ENCODE measurements at places on chromosomes 12 and 14.

GRCh38 chr12:95620171-95620570, 68.9 kb upstream of the USP44 start:
- no peak for DNase-seq

- no peak for DNase-seq
These were observed 207.8 kb downstream of the RBM19 start for GRCh38 chr12:113758165-113758924.

DNA sequence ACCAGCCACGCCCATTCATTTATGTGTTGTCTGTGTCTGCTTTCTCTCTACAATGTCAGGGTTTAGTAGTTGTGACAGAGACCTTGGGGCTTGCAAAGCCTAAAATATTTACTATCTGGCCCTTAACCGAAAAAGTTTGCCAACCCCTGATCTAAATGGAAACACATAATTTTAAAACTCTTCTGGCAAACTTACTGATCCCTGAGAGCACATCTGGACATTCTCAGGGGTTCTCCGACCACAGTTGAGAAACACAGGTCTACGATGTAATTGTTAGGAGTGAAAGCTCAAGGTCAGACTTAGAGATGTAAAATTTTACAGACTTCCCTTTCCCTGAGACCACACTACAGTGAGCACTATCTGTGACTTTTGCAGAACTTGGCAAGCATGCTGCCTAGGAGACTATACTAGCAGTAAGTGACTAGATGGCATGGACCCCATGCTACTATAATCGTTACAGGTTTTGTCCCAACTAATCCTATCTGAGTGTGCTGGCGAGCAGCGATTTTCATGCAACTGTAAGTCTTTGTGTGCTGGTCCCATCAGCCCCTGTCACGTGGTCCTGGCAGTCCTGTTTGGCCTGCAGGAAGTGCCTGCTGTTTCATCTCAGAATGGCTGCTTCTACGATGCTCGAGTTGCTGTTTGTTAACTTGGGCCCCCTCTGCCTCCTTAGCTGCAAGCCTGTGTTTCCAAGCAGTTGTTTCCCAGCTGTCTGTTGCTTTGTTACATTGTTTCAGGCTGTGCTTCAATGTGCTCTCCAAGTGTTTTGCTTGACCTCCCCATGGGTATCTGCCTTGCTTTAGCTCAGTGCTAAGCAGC, 21.6 kb downstream of the TMTC2 start:
- DNase-seq: no peak

GRCh38 chr12:62256408-62257096, 3.7 kb upstream of the USP15 start:
- no peak for DNase-seq

GRCh38 chr12:75526655-75527511, 15.5 kb upstream of the KRR1 start:
- peak; percentile 13 for DNase-seq

- DNase-seq: no peak
These were observed 170.6 kb upstream of the STXBP6 start for GRCh38 chr14:25220514-25220913.

- no peak for DNase-seq
These were observed 87.8 kb upstream of the GZMB start for GRCh38 chr14:24721775-24722174.

DNA sequence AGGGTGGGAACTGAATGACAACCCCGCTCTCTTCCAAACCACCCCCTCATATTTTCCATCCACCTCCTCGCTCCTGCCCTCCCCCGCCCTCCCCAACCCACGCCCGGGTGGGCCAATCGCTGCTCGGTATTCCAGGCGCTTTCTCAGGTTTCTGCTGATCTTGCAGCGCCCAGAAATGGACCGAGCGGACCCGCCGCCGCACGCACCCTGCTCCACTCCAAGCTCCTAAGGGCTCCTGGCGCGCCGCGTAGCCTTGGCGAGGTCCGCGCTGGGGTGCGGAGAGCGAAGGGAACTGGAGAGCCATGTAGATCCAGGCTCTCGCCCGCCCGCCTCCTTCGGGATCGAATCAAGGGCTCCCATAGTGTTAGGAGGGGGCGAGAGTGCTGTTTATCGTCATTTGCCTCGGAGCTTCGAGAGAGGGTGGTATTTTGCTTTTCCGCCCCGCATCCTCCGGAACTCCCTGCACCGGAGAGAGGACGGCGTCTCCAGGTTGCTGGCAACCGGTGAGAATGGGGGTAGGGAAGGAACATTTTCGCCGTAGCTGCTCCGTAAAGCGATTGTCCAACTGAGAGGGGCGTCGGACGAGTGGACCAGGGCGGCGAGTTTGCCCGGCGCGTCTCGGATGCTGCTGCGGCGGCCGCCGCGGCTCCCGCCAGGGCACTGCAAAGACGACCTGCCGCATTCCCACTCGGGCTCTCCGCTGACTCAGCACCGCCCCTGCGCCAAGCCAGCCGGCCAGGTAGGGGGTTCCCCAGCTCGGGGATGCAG, at the start of gene KCNA1:
Gene KCNA1 (plus strand): TSS at position 172 of the 768 bp plus-strand sequence. CDS start 1,474 bp downstream, outside the sequence.
- peak; percentile 51 for DNase-seq

DNA sequence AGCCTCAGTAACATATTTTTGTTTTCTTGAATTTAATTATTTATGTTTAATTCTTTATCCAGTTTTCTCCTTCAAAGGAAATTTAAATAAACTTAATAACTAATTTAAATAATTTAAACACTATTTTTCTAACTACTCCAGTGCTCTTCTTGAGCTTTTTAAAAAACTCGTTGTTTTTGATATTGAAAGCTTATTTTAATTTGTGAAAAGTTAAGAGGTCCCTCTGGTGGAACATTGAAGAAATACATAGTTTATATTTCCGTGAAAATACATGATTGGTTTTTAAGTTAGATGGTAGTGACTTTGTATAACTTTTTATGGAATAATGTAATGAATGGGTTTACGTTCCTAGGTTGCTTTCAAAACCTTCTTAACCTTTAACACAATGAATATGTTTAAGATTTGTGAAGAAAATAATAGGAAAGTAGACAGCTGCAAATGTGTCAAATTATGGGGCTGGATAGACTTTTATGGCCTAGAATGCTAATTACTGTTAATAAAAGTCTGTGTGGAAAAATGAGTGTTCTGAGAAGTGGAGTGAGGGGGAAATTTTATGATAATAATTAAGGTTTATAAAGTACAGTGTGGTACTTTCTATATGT, 45.9 kb upstream of the MSRB3 start:
- no peak for DNase-seq

- no peak for DNase-seq
These were observed 102.8 kb upstream of the RASSF8 start for GRCh38 chr12:25855716-25856115.

- no peak for DNase-seq
These were observed 30.6 kb downstream of the RASSF9 start for GRCh38 chr12:85805654-85806053.

GRCh38 chr14:36346052-36346451, 25.6 kb upstream of the MBIP start:
- DNase-seq: no peak

GRCh38 chr14:29102996-29103395, 336.4 kb downstream of the FOXG1 start:
- no peak for DNase-seq

GRCh38 chr12:8950702-8951478, 1.4 kb upstream of the M6PR start:
- no peak for DNase-seq

DNA sequence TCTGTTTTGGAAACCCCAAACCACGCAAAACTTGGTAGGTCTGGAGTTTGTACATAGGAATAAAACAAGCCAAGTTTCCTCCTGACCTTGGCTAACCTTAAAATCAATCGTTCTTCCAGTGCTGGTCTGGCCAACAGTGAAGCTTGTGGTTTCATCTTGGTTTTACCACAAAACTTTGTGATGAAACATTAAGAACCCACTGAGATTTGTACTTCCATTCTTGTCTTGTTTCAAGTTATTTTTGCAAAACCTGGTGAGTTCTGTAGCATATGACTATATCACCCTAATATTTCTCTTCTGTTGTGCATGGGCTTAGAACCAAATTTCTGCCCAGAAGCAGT, 26.4 kb downstream of the SIX1 start:
- DNase-seq: no peak

DNA sequence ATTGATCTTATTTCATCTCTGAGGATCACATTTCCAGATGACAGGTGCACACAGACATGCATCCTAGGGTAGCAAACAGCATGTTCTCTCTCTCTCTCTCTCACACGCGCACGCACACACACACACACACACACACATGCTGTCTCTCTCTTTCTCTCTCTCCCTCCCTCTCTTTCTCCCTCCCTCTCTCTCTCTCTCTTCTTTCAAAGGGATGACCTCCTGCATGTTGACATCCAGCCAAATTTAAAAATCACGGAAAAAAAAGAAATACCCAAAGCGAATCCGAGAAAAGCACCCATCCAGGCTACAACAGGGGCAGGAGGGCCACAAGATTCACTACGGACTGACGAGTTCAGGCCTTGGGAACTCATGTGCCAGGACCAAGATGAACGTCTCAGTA, 2.3 kb downstream of the KSR2 start:
- no peak for DNase-seq

DNA sequence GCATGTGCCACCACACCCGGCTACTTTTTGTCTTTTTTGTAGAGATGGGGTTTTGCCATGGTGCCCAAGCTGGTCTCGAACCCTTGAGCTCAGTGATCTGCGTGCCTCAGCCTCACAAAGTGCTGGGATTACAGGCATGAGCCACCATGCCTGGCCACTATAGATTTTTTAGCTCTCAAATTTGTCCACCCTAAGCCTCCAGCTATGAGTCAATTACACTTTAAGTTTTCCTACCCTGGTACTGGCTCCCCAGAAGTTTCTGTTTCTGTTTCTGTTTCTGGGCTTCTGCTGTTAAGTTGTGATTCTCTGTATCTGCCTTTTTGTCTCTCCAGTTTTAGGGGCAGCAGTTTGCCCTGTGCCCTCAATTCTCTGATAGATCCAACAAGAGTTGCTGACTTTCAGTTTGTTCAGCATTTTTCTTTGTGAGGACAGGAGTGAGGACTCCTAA, 4.4 kb upstream of the TINF2 start:
- no peak for DNase-seq

DNA sequence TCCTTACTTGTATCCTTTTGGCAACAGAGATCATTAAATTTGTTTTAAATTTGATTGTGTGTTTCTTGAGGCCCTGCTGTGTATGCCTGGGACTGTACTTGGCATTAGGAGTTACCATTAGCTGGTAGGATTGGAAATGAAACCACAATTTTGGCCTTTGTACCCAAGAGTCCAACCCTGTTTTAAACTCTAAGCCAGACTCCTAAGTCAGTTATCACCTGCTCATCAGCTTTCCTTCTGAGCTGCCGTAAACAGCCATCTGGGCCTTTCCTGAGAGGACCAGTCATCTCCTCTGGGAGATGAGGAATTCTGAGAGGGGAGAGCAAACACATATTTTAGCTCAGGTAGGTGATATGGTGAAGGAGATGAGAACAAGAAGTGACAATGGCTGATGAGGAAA, 74.3 kb upstream of the SRSF5 start:
- no peak for DNase-seq

GRCh38 chr12:71877335-71878121, 38.0 kb downstream of the TBC1D15 start:
- no peak for DNase-seq

DNA sequence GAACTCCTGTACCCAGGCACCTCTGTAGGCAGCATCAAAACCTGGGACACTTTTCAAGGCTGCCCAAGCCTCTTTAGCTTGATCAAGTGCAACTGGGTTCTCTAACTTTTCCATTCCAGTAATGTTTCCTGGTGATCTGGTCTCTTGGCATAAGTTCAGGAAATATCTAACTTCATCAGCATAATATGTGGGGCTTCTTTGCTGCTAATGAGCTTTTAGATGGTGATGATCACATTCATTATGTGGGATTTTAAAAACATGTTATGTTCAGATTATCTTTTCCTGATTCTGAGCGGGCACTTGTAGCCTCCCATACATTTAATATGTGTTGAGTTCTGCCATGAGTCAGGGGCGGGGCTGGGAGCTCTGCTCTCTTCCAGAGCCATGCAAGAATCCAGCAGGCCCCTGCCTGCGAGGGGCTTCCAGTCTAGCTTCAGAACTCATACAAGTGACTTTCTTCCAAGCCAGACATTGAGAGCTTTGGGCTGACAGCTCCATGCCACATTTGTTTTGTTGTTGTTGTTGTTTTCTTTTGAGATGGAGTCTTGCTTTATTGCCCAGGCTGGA, 39.5 kb upstream of the RIN3 start:
- DNase-seq: no peak

DNA sequence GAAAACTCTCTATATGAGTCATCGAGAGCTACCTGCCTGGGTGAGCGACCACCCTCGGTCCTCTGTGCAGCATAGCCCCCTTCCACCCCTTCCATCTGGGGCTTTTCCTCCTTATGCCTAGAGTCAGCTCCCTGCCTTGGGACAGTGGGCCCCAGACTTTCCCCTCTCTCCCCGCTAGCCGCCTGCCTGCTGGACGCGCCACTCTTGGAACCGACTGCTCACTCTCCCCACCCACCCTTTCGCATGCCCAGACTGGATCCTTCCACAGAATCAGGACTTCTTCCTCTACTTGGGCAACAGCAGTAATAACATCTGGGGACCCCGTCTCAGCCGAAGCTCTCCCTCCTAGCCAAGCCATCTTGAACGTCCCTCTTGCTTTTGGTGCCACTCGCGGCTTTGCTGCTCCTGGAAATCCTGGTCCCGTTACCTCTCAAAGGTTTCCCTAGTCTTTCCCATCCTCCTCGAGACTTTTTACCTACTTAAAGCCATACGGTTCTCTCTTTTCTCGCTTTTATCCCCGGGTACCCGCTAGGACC, 671 bp downstream of the ESYT1 start:
- no peak for DNase-seq

- DNase-seq: no peak
These were observed 19.5 kb upstream of the NUDT14 start for GRCh38 chr14:105200641-105201040.

GRCh38 chr12:93970900-93971688, 177.3 kb upstream of the PLXNC1 start:
- no peak for DNase-seq

GRCh38 chr12:9782547-9783382, 22.1 kb upstream of the CD69 start:
- no peak for DNase-seq

DNA sequence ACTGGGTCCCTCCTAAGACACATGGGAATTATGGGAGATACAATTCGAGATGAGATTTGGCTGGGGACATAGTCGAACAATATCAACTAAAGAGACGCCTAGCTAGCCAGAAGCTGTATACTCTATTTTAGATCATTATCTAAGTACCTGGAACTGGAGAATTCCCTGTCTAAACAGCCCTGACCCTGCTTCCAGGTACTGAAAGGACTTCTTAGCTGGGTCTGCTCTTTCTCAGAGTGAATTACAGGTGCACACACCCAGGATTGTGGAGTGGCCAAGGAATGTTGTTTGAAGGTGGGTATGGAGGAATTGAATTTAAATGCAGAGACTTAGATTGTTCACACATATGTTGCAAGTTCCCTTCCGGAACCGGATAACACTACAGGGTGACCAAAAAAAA, 733.0 kb downstream of the RPS29 start:
- DNase-seq: no peak

All from GM12892 (cell line).